ENCODE measurements at places on chromosomes 7 and 10. TPM values are rescaled to one million over a fixed set of nuclear protein-coding genes. Genes with fewer than 3 reads are reported as not detected.

DNA sequence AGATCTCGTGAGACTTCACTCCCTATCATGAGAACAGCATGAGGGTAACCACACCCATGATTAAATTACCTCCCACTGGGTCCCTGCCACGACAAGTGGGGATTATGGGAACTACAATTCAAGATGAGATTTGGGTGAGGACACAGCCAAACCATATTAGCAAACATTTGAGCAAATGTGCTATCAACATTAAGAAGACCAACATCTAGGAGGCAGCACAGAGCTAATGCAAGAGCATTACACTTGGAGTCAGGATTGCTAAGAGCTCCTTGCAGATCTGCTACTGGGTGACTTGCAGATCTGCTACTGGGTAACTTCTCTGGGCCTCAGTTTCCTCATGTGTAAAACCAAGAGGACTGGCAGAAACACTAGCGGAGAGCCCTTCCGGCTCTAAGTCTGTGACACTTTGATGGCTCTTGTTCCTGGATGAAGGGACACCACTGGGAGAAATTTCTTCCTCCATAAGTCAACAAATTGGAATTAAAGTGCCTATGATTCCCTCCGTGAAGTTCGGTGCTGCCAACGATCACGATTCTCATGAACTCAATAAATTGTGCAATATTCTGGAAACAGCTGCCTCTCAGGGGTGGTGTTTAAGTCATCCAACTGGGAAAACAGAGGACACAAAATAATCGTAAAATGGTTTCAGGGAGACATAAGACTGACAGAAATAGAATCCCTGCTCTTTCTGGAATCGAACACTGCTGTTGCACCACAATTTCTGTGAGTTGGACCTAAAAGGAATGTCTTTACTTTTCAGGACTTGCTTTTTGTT, 115.8 kb upstream of the ITGB1 start:
- H3K27me3 ChIP-seq = no peaks in the 10 kb centered on the region
- no peaks in the 10 kb centered on the region for H3K36me3 ChIP-seq
- DNase-seq = no peak
- H3K4me3 ChIP-seq = no peak overlapping the region

DNA sequence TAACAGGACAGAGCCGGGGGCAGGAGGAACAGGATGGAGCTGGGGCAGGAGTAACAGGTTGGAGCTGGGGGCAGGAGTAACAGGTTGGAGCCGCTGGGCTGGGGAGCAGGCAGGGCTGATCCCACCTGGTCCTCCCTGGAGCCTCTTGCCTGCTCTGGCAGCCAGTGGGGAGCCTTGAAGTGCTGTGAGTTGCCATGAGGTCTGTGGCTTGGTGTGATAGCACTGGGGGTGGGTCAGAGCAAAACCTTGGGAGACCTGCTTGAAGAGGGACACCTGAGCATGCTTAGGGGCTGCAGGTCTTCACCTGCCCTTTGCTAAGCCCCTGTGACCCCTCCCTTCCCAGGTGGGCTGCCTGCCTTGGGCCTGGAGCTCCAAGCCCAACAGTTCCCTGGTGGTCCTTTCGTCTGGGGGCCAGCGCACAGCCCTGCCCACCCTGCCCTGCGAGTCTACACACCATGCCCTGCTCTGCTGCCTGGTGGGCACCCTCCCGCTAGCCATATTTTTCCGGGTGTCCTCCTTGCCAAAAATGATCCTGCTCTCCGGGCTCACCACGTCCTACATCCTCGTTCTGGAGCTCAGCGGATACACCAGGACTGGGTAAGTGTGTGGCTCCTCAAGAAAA, 111.6 kb downstream of the ADCY1 start:
- peak; percentile 72 for DNase-seq
- H3K4me1 ChIP-seq = no peaks in the 10 kb centered on the region
- no peaks in the 10 kb centered on the region for H3K36me3 ChIP-seq
- H3K27ac ChIP-seq = no peak overlapping the region

EVX1 gene
- total RNA-seq = 2.5 TPM

- H3K36me3 ChIP-seq = no peaks in the 10 kb centered on the region
- no peak overlapping the region for H3K27ac ChIP-seq
- peaks cover 10% of the 10 kb centered on the region for H3K4me1 ChIP-seq
- no peaks in the 10 kb centered on the region for H3K27me3 ChIP-seq
- DNase-seq = no peak
- no peak overlapping the region for H3K4me3 ChIP-seq
Observed at GRCh38 chr10:113982296-113982695, 61.4 kb upstream of the ADRB1 start.

DNA sequence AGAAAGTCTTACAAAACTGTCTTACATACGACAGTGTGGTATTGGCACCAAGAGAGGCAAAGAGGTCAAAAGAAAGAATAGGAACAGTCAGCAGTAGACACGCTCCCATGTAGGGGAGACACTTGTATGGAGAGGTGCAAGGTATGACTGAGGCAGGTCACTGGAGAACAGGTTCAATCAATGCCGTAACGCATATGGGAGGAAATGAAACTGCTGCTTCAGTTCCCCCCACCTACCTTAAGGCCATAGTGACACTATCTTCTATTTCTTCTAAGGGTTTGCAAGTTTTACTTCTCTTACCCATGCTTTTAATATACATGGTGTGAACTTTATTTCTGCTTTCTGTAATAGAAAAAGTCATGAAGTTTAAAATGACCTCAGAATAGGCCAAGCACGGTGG, 5.5 kb upstream of the PITRM1 start:
- no peaks in the 10 kb centered on the region for H3K27me3 ChIP-seq
- no peak overlapping the region for H3K4me3 ChIP-seq
- DNase-seq = no peak
- no peak overlapping the region for H3K27ac ChIP-seq

FXYD4 gene
- total RNA-seq = not detected

DNA sequence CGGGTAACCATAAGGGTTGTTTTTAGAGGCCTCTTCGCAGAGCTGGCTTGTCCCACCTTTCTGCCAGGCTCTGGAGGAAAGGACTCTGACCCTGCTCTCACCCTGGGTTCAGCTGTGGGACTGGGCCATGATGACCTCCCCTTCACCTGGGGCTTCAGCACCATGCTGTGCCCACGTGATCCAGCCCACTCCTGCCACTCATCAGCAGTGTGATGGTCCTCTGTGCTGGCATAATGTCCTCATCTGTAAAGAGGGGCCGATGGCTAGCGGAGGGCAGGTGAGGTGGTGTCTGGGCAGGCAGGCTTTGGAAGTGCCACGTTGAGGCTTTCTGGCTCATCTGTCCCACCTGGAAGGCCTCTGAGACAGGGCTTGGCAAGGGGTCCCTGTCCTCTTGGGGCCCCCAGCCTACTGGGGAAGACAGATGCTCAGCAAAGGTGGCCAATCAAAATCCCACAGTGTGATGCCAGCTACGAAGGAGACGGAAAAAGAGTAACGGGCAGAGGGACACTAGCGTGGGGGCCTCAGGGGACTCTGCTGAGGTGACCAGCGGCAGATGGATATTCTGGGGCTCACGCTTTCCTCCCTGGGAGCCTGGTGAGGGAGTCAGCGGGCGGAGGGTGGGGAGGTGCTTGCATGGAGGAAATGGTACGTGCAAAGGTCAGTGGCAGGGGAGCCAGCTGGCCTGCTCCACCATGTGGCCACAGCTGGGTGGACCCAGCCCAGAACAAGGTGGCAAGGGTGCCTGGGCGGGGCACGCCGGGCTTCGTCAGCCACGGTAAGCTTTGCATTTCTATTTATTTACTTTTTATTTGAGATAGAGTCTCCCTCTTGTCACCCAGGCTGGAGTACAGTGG, 5.4 kb downstream of the LRWD1 start:
- no peak for DNase-seq
- peaks cover 11% of the 10 kb centered on the region for H3K4me1 ChIP-seq
- H3K27ac ChIP-seq = no peak overlapping the region
- peaks cover 14% of the 10 kb centered on the region for H3K36me3 ChIP-seq
- no peak overlapping the region for H3K4me3 ChIP-seq
- H3K27me3 ChIP-seq = no peaks in the 10 kb centered on the region

NME8 gene
- not detected for total RNA-seq

DNA sequence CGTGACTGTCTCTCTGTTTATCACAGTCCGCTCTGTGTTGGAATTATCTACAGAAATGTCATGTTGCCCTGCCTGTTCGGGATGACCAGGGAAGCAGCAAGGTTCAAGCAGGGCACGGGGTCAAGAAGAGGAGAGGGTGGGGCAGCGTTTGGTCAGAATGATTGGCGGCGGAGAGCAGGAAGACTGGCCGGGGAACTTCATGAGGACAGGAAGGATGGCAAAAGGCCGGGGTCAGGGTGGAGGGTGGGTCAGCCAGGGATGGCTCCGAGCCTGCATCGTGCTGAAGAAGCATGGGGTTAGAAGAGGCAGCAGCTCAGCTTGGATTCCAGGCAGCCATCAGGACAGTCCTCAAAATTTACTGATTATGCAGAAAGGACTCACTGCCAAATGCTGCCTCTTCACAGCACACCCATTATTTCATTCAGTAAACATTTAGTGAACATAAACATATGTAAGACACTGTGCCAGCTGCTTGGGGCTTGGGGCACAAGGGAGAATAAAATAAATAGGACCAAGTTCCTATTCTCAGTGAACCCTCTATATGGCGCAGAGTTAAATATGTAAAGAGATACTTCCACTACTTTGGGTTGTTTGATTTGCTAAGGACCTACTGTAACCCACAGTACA, 42.8 kb downstream of the WNT2 start:
- H3K27me3 ChIP-seq = no peaks in the 10 kb centered on the region
- H3K4me1 ChIP-seq = no peaks in the 10 kb centered on the region
- no peaks in the 10 kb centered on the region for H3K36me3 ChIP-seq
- no peak for DNase-seq
- no peak overlapping the region for H3K4me3 ChIP-seq

DNA sequence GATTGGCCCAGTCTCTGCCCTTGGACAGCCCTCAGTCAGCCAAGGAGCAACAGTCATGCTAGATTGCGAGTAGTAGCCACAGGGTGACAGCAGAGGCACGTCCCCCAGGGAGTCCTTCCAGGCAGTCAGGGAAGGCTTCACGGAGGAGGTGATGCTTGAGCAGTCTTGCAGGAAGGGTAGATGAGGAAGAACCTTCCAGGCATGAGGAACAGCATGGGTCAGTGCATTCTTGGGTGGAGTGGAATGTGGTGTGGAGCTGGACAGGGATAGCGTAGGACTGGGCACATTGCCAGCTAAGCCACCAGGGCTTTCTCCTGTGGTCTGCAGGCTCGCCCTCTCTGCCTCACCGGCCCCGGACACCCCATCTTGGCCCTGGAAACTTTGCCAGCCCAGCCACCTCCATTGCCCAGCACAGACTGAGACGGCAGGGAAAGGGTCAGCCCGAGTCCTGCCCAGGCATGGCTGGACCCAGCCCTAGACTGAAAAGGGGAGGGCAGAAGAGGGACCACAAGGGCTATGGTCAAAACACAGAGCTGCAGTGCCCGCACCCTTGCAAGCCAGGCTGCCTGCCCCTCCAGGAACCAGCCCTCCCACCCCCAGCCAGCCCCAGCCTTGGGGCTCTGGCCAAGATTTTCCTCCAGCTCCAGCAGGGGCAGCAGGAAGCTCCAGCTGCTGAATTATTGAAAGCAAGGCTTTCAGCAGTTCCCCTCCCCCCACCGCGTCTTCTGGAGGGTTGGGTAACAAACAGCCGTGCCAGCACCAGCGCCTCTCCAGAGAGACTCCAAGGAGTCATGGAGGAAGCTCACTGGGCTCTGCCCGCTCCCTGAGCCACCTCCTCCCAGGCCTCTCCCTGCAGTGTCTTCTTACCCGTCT, 18.7 kb downstream of the SRRM3 start:
- H3K27ac ChIP-seq = no peak overlapping the region
- no peak for DNase-seq
- no peak overlapping the region for H3K4me3 ChIP-seq

DNA sequence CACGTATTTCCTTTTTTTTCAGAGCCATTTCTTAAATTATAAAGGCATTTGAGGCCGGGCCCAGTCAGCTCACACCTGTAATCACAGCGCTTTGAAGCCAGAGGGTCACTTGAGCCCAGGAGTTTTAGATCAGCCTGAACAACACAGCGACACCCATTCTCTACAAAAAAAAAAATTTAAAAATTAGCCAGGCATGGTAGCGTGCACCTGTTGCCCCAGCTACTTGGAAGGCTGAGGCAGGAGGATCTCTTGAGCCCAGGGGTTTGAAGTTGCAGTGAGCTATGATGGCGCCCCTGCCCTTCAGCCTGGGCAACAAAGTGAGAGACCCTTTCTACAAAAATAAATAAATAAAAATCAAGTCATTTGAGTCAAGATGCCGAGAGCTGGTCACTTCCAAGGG, 3.0 kb downstream of the TMEM130 start:
- H3K4me3 ChIP-seq = no peak overlapping the region
- H3K36me3 ChIP-seq = no peaks in the 10 kb centered on the region
- H3K4me1 ChIP-seq = peaks cover 20% of the 10 kb centered on the region
- H3K27ac ChIP-seq = no peak overlapping the region
- no peaks in the 10 kb centered on the region for H3K27me3 ChIP-seq

DNA sequence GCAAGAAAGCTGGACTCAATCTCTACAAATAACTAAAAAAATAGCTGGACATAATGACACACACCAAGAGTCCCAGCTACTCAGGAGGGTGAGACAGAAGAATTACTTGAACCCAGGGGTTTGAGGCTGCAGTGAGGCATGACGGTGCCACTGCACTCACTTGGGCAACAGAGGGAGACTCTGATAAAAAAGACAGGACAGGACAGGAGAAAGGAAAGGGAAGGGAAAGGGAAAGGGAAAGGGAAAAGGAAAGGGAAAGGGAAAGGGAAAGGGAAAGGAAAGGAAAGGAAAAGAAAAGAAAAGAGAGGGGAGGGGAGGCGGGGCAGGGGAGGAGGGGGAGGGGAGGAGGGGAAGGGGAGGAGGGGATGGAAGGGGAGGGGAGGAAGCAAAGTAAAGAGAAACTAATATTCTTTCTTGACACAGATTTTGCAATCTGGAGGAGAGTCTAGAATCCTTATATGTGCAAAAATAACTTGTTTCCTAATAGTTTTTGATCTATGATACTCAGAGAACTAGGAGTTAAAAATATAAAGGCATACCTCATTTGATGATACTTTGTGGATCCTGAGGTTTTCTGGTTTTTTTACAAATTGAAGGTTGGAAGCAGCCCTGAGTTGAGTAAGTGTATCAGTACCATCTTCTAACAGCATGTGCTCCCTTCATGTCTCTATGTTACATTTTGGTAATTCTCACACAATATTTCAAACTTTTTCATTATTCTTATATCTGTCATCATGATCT, 8.0 kb downstream of the SAR1A start:
- H3K27me3 ChIP-seq = no peaks in the 10 kb centered on the region
- peaks cover 57% of the 10 kb centered on the region for H3K4me1 ChIP-seq
- no peak overlapping the region for H3K4me3 ChIP-seq
- no peaks in the 10 kb centered on the region for H3K36me3 ChIP-seq
